Calu3 (cell line): ENCODE measurements at places on chromosomes 3 and 15.

- H3K27me3 ChIP-seq, result no peaks in the 10 kb centered on the region
- peak overlapping the region; percentile 89 for H3K4me3 ChIP-seq
- peaks cover 10% of the 10 kb centered on the region for H3K36me3 ChIP-seq
- no peak for DNase-seq
- no peak overlapping the region for H3K27ac ChIP-seq
These were observed 35.7 kb downstream of the TRANK1 start for GRCh38 chr3:36909181-36909580.

DNA sequence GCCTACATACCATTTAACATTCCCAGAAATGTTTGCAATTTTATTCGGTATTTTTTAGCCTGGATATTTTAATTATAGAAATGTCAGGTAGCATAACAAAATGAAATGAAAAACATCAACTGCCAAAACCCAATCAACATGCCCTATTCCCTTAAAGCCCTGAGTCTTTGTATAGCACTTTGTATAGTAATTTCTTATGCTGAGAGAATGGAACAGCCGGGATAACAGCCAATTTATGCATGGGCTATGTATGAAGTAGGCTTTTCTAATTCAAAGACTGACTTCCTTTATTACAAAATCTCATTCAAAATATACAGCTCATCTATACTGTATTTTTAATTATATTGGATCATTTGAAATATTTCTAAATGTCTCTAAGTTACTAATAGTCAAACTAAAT, 513.0 kb upstream of the NAALADL2 start:
- no peak overlapping the region for H3K4me3 ChIP-seq
- no peak for DNase-seq
- no peaks in the 10 kb centered on the region for H3K4me1 ChIP-seq
- H3K27ac ChIP-seq, result no peak overlapping the region

DNA sequence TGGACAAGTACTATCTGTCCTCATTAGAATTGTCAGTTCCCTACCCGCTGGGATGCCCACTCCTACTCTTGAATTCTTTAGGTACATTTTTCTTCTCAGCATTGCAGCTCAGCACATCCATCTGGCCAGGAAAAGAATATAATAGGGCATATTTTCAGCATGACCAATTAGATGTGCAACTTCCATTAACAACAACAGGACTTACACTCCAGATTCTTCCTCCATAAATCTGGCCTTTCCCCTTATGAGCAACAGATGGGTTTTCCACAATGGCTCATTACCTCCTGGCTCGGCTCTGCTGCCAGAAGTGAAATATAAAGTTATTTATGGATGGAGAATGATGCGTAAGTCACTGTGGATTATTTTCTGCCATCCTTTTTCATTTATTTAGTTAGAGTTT, 443.8 kb upstream of the TGFBR2 start:
- DNase-seq, result no peak
- no peak overlapping the region for H3K27ac ChIP-seq
- no peaks in the 10 kb centered on the region for H3K27me3 ChIP-seq
- no peak overlapping the region for H3K4me3 ChIP-seq
- no peaks in the 10 kb centered on the region for H3K36me3 ChIP-seq
- H3K4me1 ChIP-seq, result peaks cover 6% of the 10 kb centered on the region

DNA sequence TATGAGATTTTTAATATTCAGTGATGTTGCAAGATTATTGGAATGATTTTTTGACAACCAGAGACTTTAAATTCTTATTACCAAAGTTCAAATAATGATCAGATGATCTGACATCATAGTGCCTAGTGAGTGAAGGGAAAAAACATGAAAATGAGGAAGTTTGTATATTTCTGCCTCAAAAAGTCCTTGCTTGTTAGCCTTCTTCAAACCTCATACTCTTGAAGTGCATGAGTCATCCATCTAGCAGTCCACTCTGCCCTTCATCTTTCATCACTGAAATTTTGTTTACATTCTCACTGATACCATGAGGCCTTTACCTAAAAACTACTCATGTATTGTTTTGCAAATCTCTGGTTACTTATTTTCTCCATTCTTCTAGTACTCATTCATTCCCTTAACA, 23.9 kb upstream of the OR5H6 start:
- no peak for DNase-seq
- H3K4me1 ChIP-seq, result no peaks in the 10 kb centered on the region
- H3K27me3 ChIP-seq, result no peaks in the 10 kb centered on the region
- no peak overlapping the region for H3K27ac ChIP-seq

- H3K4me1 ChIP-seq, result peaks cover 25% of the 10 kb centered on the region
- no peaks in the 10 kb centered on the region for H3K27me3 ChIP-seq
- no peak overlapping the region for H3K4me3 ChIP-seq
These were observed 272.2 kb upstream of the RARB start for GRCh38 chr3:25155652-25156471.

DNA sequence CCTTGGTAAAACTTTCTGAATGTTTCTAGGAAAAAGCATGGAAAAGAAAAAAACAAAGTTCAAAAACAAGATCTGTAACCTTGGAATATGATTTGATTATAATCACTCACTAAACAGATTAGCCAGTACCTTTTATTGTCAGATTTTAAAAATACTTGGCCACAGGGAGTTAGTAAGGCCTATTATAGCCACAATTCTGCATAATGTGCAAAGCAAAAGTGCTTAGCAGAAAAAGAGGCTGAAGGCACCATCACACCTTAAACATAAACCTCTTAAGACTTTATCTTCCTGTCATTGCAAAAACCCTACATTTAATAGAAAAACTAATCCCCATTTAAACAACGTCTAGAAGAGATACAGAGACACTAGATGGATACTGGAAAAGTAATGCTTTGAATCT, 41.8 kb downstream of the CHSY1 start:
- no peak for DNase-seq
- H3K36me3 ChIP-seq, result no peaks in the 10 kb centered on the region
- H3K4me3 ChIP-seq, result no peak overlapping the region
